Fibroblast of the aortic adventitia (primary cell): ENCODE measurements at places on chromosomes 12 and 14. TPM values are rescaled to one million over a fixed set of nuclear protein-coding genes. Genes with fewer than 3 reads are reported as not detected.

The KITLG gene
- total RNA-seq, result 15.1 and 110 TPM in 2 replicates

The FITM1 gene
- total RNA-seq, result 0.18 TPM in 1 of 2 replicates, not detected in the other

The ITGA7 gene
- total RNA-seq, result 13.9 and 37.6 TPM in 2 replicates

The CCDC175 gene
- total RNA-seq, result not detected in 2 replicates

The FGF6 gene
- not detected in 2 replicates for total RNA-seq

The NOVA1 gene
- 2.7 and 16.9 TPM in 2 replicates for total RNA-seq

The PMCH gene
- 0.27 TPM in 1 of 2 replicates, not detected in the other for total RNA-seq

The MIP gene
- not detected in 2 replicates for total RNA-seq

The KRT6C gene
- not detected in 2 replicates for total RNA-seq

The ATP23 gene
- 5.6 and 10.1 TPM in 2 replicates for total RNA-seq
